ENCODE measurements at places on chromosomes 4 and X. TPM values are rescaled to one million over a fixed set of nuclear protein-coding genes. Genes with fewer than 3 reads are reported as not detected.

The GJB1 gene
- total RNA-seq: not detected

DNA sequence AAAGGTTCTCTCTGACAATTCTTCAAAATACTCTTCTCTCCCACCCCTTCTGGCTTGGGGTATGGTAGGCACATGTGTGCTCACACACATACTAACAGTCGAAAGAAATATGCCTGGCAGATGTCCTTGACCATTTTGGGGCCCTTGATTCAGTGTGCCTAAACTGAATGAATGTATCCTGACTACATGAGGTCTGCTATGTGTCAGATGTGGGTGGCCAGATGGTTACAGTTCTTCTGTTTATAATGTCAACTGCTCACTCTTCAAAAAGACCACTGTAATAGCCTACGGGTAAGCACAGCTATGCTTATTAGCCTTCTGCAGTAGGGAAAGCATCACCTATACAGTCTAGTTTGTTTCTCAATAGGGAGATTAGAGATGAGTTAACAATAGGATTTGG, 63.7 kb upstream of the VEGFC start:
- DNase-seq: no peak
- H3K27ac ChIP-seq: no peak overlapping the region
- no peaks in the 10 kb centered on the region for H3K27me3 ChIP-seq
- H3K36me3 ChIP-seq: no peaks in the 10 kb centered on the region
- no peaks in the 10 kb centered on the region for H3K4me1 ChIP-seq
- no peak overlapping the region for H3K4me3 ChIP-seq

DNA sequence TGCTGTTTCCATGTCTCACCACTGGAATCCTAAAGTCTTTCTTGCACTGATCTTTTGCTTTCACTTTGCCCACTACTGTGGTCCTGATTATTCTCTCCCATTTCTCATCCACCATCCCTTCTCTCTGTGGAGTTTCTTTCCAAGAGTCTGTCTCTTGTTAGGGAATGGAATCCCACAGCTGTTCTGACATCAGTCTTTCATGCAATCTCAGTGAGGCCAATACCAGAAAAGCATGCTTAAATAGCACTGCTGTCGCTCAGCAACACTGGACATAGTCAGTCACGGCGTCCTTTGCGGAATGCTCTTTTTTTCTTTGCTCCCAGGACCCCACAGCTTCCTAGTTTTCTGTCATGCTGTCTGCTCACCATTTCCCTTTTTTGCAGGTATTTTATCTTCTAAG, 20.1 kb downstream of the SLITRK4 start:
- no peaks in the 10 kb centered on the region for H3K36me3 ChIP-seq
- H3K4me3 ChIP-seq: no peak overlapping the region
- H3K4me1 ChIP-seq: no peaks in the 10 kb centered on the region

The MXRA5 gene
- total RNA-seq: 26.4 TPM

DNA sequence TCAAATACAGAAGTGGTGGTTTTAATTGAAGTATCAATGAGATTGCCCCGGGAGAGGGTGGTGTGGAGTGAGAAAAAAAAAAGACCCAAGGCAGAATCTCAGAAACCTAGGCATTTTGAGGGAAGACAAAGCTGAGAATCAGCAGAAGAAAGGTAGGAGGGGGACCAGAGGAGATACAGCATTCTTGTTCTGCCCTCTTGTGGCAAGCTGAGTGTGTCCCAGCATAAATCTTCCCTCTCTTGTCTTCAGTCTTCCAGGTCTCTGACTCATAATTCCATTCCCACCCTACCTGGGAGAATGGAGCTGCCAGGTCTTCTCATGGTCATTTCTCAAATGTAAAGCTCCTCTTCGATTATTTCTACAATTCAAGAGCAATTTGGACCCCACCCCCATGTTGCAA, 32.7 kb upstream of the MAGED1 start:
- DNase-seq: no peak
- H3K4me3 ChIP-seq: no peak overlapping the region
- H3K27ac ChIP-seq: no peak overlapping the region
- no peaks in the 10 kb centered on the region for H3K27me3 ChIP-seq
- no peaks in the 10 kb centered on the region for H3K4me1 ChIP-seq

- no peak for DNase-seq
- H3K4me1 ChIP-seq: peaks cover 5% of the 10 kb centered on the region
- no peak overlapping the region for H3K4me3 ChIP-seq
- no peak overlapping the region for H3K27ac ChIP-seq
Observed at GRCh38 chrX:23382572-23382971, 47.9 kb downstream of the PTCHD1 start.

- no peaks in the 10 kb centered on the region for H3K27me3 ChIP-seq
- H3K36me3 ChIP-seq: no peaks in the 10 kb centered on the region
- H3K27ac ChIP-seq: no peak overlapping the region
- H3K4me3 ChIP-seq: no peak overlapping the region
Observed at GRCh38 chr4:63528256-63528991, 880.8 kb downstream of the TECRL start.

DNA sequence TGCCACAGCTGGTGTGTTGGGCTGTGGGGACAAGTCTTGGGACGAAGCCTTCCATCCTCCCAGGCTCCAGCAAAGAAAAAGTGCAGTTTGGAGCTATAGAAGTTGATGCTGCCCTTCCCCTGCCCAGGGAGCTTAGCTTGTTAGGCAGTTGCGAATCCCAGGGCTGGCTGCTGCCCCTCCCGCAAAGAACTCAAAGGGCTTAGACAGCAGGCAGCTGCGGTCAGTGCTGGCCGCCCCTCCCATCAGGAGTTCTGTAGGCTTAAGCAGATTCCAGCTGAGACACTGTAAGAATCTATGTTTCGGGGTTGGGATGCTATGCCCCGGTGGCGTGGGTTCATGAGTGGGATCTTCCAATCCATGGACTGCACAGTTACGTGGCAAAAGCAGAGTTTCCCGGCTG, 956.7 kb downstream of the GLUD2 start:
- H3K36me3 ChIP-seq: no peaks in the 10 kb centered on the region
- no peak for DNase-seq
- H3K27me3 ChIP-seq: no peaks in the 10 kb centered on the region
- no peaks in the 10 kb centered on the region for H3K4me1 ChIP-seq

The UCHL1 gene
- total RNA-seq: 856 TPM

GRCh38 chr4:82525307-82525911, 36.4 kb downstream of the TMEM150C start:
- no peaks in the 10 kb centered on the region for H3K27me3 ChIP-seq
- H3K4me3 ChIP-seq: no peak overlapping the region
- no peak overlapping the region for H3K27ac ChIP-seq
- DNase-seq: no peak
- no peaks in the 10 kb centered on the region for H3K36me3 ChIP-seq

The TLR7 gene
- not detected for total RNA-seq

- H3K4me1 ChIP-seq: no peaks in the 10 kb centered on the region
- peaks cover 3% of the 10 kb centered on the region for H3K36me3 ChIP-seq
- no peak overlapping the region for H3K27ac ChIP-seq
- no peaks in the 10 kb centered on the region for H3K27me3 ChIP-seq
- no peak for DNase-seq
Observed at GRCh38 chrX:47166126-47166525, 21.1 kb downstream of the RBM10 start.

DNA sequence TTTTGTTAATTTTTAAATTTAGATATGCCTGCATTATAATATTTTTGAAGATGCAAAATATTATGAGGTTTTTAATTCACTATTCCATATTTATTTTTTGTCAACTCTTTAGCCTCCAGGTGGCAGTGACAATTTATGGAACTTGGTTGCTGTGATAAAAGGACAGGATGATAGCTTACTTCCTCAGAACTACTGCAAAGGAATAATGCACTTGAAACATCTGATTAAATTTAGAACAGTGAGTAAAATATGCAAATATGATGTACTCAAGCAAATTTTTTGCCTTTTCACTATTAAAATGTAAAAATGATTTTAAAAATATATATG, 45.1 kb downstream of the SPATA4 start:
- H3K36me3 ChIP-seq: no peaks in the 10 kb centered on the region
- peaks cover 8% of the 10 kb centered on the region for H3K4me1 ChIP-seq
- no peak overlapping the region for H3K27ac ChIP-seq

The TMEM271 gene
- not detected for total RNA-seq

DNA sequence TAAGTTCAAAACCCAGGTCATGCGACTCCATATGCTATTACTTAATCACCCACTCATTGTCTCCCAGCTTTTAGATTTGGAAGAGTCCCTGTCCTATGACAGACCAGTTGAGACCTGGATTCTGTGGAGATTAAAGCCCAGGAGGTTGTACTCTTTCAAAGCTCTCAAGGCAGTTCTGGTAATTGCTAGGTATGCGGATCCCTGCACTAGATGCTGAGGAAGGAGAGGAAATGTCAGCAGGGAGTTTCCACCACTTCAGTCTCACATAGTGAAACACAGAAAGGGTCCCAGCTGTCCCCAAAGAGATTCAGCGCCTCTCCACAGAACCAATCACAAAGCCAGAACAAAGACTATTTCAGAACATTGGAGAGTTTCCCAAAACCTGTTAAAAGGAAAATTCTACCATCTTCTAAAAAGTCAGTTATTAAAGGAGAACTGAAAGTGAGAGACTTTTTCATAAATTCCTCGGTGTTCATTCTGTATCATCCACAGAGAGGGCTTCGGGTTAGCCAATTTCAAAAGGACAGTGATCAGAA, 53.4 kb downstream of the IRF2 start:
- H3K27ac ChIP-seq: no peak overlapping the region
- H3K4me1 ChIP-seq: peaks cover 12% of the 10 kb centered on the region
- no peak for DNase-seq

The MAGEA12 gene
- not detected for total RNA-seq

The ANXA3 gene
- 3.7 TPM for total RNA-seq

The UGT2A1 gene
- not detected for total RNA-seq

DNA sequence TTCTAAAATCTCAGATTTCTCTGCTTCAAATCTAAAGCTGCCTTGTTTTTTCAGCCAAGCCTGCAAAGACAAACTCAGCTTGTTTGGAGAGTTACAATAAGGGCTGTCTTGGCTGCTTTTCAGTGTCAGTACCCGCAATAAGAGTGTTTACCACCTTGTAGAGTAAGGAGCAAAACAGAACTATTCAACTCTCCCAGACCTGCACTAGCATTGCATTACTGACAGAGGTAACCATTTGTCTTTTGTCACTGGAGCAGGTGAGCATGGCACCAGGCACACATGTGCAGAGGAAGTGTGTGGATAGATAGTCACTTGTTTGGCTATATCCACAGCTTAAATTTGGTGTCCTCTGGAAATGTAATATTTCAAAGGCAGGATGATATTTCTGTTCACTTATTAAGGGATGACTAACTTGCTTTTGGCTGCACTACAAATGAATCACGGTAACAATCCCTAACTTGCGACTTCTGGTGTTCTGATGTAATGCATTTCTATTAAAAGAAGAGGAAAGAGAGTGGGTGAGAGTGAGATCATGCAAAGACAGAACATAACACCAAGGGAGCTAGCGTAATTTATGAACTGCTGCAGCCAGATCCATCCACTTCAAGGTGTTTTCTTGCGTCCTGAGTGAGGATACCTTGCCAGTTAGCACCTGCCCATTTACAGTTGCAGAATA, 38.6 kb downstream of the PTCHD1 start:
- H3K4me1 ChIP-seq: peaks cover 26% of the 10 kb centered on the region
- no peak for DNase-seq
- no peak overlapping the region for H3K4me3 ChIP-seq
- peak overlapping the region; percentile 65 for H3K27ac ChIP-seq

DNA sequence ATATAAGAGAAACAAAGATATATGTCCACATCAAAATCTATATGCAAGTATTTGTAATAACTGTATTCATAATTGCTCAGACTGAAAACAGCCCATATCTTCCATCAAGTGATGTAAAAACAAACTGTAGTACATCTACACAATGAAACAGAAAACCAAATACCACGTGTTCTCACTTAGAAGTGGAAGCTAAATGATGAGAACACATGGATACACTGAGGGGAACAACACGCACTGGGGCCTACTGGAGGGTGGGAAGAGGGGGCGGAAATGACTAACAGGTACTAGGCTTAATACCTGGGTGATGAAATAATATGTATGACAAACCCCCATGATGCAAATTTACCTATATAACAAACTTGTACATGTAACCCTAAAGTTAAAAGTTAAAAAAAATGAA, 42.7 kb downstream of the UBA6 start:
- no peaks in the 10 kb centered on the region for H3K27me3 ChIP-seq
- H3K4me1 ChIP-seq: no peaks in the 10 kb centered on the region
- H3K4me3 ChIP-seq: no peak overlapping the region
- peaks cover 63% of the 10 kb centered on the region for H3K36me3 ChIP-seq
- DNase-seq: no peak
- H3K27ac ChIP-seq: no peak overlapping the region
